CD4-positive, alpha-beta T cell treated with Interleukin-1 beta for 1 hour (primary cell): ENCODE measurements at places on chromosomes 2 and 18.
A peak's percentile ranks its signal among the peaks of the same experiment; 100 is the strongest.

DNA sequence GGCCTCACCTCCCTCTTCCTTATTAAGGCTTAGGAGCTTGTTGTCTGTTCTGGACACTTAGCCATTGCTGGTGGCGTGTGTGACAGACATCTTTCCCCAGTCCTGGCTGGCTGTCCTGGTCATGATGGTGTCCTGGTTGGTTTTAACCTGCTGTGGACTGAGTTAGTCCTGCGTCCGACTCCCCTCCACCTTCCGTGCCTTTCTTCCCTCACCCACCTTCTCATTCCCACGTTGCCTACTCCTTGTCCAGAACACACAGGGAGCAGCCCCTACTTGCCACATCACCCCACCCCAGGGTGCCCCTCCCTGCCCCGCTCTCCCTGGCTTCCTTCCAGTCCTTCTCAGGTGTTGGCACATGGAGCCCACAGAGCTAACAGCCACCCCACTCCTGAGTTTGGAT lies 9.5 kb downstream of the ANO7 start:
- DNase-seq: no peak

DNA sequence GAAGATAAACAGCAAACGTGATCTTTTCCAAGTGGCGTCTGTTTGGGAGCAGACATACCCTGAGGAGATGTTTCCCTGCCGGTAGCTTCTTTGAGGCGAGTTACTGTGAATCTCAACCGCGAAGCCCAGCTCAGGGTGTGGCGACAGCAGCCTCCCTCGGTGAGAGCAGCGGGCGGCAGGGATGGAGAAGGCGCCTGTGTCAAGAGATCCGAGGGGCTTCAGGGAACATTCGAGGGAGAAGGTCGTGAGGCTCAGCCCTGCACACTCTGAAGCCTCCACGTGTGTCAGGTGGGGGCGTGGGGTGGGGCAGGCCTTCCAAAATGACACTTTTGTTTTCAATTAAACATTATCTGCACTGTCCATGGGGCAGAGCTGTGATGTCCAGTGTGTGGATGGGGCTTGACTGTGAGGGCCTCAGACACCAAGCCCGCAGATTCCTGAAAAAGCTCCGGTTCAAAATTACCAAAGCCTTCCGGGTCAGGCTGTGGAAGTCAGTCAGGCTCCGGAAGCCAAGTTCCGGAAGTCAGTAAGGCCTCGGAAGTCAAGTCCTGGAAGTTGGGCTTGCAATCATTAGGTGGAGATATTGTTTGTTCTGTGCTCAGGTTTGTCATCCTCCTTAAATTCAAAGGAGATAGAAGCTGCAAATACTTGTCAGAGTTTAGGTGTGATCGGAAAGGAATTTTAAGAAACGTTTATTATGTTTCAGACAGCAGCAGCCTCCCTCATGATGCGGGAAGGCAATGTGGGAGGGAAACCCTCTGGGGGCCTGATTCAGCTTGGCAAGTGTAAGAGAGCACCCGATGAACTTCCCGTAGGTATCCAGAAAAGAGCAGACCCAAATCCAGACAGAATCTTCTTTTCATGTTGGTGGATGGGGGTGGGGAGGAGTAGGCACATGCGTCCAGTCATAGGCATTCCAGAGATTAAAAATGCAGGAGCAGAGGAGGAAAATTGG lies 20.7 kb downstream of the SMIM21 start:
- DNase-seq: no peak

GRCh38 chr18:47772374-47773248 lies 157.8 kb downstream of the SMAD2 start:
- DNase-seq: peak; percentile 52

- DNase-seq: no peak
These were observed 428 bp upstream of the MAP3K20 start for GRCh38 chr2:173075056-173075780.

- DNase-seq: no peak
These were observed 493.4 kb upstream of the FSIP2 start for GRCh38 chr2:185245216-185245615.

- DNase-seq: no peak
These were observed 33.0 kb downstream of the CTIF start for GRCh38 chr18:48571639-48572384.

- no peak for DNase-seq
These were observed 111.8 kb upstream of the GAREM1 start for GRCh38 chr18:32582455-32582854.

DNA sequence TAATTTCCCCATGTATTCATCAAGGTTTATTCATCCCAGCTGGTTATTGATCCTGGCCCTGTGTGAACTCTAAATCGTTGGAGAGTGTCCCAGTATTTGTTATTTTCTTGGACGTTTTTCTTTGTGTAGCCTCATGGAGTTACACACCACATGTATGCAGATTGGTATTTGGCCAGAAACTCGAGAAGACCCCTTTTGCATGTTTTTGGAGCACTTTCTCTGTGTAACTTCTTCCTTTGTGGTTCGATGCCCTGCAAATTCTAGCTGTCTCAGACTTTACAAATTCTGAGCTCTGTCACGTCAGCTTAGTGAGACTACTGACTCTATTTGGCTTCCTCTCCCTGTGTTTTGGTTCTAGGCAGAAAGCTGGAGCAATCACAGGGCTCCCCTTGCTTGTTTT lies 198.7 kb downstream of the MCFD2 start:
- no peak for DNase-seq

DNA sequence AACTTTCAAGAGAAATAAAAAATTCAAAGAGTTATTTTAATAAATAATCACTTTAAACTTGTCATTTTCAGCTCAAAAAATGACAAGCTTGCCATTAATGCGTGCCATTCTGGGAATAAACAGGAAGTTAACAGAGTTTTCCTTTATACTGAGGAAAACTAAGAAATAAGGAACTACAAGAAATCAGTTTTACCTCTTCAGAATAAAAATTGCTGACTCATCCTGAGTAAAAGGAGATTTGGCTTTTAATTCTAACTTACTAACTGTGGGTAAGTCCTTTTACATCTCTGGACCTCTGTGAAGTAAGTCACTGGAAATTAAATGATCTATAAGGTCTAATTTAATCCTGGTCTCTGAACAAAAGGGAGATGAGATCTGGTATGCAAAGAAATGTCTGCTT lies 16.1 kb downstream of the CEBPZ start:
- DNase-seq: no peak

DNA sequence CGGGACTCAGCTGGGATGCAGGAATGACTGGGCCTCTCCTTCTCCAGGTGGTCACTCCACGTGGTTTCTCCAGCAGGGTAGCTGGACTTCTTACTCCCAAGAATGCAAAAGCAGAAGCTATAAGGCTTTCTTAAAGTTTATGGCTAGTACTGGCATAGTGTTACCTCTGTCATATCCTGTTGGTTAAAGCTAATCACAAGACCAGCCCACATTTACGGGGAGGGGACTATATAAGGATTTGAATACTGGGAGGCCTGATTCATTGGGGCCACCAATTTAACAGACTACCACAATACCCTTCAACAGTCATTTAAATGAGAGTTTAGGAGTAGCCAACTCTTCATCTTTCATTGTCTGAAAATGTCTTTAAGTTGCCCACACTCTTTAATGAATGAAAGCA lies 94.4 kb upstream of the TSPYL6 start:
- no peak for DNase-seq

GRCh38 chr18:48942554-48943261 lies 8.1 kb downstream of the SMAD7 start:
- no peak for DNase-seq

DNA sequence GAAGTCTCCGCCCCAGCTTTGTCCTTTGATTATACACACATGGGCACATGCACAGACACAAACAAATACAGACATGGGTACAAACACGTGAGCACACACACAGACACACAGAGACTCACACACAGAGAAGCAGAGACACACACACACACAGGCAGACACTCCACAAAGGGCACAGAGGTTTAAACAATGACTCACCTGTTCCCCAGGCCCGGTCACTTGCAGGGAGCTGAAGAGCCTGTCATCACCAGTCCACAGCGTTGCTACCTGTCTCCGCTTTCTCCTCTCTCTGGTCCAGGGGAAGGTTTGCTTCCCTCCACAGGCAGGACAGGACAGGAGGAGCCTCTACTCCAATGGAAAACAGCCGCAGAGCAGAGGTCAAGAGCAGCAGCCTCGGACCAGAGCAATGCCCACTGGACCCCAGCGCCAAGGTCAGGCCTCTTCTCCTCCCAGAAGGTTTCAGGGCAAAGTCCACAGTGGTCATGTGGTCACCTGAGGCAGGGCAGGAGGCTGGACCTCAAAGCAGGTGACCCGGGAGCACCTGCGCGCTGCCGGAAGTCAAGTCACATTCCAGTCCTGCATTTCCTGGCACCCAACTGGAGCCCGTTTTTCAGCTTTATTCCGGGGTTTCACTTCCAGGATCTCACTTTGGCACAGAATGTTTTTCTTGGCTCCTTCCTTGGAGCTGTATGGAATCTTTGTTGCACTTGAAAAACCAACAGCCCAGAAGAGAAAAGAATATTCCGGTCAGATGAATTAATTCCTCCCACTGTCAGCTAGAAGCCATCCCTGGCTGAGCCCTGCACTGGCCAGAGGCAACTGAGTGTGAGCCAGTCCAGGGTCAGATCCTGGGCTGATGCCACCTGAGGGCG lies at the start of gene RAB17:
Gene RAB17 (minus strand): TSS at position 463 of the 869 bp plus-strand sequence. CDS start 4,580 bp downstream, outside the sequence.
- no peak for DNase-seq

DNA sequence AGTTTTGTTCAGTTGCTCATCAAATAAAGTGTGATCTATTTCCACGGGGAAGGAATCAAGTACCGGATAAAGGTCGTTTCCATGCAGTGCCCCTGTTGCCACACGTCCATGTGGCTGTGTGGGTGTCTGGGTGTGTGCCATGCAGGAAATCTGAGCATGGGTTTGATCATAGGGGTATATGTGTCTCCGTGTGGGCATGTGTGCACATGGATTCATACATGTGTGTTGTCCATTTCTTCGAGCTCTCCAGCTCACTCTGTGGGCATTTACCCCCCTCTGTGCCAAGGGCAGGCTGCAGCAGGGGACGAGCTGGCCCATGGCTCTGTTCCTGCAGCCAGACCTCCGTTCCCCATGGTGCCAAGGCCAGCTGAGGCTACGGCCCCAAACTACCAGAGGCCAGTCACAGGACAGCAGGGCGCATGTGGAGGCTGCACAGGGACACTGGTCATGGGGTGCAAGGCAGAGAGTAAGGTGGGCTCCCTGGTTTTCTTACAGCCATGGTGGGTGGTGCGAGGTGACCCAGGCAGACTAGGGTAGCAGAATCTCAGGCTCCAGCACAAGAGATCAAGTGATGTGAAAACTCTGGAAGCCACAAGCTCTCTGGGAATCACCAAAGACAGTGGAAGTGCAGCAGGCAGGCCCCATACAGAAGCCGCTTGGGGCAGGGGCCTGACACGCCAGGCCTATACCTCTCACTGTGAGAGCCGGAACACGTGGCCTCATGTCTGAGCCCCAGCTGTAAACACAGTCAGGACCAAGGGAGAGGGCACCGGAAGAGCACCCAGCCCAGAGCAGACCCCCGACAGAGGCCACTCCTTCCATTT lies 66.4 kb upstream of the RAB6C start:
- no peak for DNase-seq

GRCh38 chr2:57432528-57432927 lies 614.1 kb upstream of the VRK2 start:
- DNase-seq: no peak

GRCh38 chr18:48992133-48992532 lies 41.4 kb upstream of the SMAD7 start:
- no peak for DNase-seq

GRCh38 chr2:127023504-127023903 lies 83.5 kb downstream of the BIN1 start:
- DNase-seq: no peak
